ENCODE measurements at places on chromosomes 1 and 21.
A peak's percentile ranks its signal among the peaks of the same experiment; 100 is the strongest.

DNA sequence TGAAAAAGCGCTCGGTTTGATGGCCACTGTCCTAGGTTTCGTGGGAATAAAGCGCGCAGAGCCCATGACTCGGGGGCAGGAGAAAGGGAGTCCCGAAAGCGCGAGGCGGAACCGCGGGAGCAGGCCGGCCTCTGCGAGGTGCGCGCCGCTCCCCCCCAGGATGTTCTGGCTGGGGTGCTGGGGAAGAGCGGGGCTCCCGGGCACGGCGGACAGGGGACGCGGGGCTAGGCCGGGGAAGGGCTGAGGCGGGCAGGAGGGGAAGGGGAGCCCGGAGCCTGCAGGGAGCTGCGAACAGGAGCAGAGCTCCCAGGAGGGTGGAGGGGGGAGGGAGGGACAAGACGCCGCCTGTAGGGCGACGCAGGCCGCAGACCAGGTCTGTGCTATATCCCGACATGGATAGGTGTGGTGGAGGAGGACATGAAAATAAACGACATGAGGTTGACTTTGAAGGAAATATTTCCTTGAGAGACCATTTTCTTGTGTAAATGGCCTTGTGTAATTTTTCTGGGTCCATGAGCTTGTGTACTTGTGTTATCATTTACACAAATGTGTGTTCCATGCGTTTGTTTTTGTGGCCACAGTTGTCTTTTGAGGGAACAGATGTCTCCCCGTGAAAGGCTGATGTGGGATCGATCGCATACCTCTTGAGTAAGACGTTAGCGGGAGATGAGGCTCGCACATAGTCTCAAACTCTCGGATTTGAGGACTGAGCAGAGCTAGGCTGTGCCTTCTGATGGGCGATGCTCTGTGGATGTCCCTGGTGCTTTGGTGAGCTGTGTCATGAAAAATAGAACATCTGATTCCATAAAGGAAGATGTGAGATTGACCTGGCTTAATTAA is 1.3 kb downstream of the PCNT start:
- DNase-seq: peak; percentile 55

DNA sequence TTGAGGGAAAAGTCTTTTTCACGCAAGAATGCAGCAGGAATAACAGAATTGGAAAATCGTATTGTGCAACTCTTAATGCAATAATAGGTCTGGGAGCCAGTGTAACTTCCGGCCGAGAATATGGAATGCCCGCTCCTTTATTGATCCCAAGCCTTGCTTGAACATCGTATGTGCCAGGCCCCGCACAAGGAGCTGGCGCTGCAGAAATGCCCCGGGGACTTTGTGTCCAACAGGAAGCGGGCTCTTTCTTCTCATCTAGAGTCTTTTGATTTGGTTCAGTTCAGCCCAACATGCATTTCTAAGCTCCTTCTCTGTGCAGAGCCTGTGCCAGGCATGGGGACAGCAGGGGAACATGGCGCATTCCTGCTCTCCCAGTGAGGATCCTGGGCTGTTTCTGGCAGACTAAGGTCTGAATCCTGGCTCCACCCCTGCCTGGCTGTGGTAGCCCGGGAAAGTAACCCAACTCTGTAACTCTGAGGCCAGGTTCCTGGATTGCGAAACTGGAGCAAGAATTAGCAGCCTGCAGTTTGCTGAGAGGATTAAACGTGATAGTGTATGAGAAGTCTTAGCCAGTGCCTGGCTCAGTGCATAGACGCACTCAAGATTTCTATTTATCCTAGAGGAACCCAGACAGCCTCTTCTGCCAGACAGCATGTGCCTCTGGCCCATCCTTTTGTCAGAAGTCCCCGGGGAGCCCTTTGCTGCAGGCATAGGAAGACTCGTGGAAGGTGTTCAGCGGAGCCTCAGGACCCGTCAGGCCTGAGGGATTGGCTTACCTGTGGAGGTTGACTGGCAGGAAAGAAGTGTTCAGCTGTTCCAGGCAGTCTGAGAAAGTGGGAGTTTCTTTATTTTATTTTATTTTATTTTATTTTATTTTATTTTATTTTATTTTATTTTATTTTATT is 987 bp upstream of the CDCP2 start:
- DNase-seq: peak; percentile 30

DNA sequence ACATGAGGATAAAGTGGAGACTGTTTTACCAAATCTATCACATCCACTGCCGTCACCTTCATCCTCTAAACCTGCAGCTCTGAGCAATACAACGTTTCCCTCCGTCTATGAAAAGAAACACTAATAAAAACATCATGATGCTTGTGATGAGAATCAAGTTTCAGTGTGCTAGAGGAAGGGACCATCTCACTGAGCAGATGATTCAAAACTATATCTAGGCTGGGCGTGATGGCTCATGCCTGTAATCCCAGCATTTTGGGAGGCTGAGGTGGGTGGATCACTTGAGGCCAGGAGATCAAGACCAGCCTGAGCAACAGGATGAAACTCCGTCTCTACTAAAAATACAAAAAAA is 14.7 kb upstream of the MYOM3 start:
- DNase-seq: no peak

- peak; percentile 40 for DNase-seq
Measured at GRCh38 chr1:224212618-224213061, 29.6 kb downstream of the DEGS1 start.

DNA sequence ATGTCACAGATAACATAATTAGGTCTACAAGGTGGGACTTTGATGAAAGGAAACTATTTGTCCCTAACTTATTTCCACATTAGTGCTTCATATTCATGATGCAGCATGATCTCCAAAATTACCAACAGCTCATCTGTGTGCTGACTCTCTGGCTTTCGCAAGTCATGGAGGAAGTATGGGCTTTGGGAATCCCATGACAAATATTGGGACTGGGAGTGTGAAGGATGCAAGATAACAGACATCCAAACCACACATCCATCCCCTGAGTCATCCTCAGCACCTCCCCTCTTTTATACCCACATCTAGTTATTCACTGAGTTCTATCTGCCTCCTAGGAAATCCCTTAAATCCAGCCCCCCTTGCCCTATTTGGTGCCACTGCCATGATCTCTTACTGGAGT is 102.8 kb upstream of the COL24A1 start:
- no peak for DNase-seq

DNA sequence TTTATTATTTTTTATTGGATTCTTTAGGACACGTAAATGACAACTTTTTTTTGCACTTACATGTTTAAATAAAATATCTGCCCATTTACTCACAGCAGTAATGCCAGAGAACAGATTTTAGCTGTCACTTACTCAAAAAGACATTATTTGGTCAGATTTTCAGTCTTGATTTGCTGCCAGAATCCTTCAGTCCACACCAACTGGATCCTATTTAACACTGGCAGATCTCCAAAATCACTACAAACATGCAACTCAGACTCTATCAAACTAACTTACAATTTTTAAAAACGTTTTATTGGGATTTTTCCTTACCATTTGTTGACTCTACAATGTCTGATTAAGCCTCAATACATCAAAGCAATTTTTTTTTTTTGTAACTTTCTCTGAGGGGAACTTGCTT is 11.1 kb downstream of the ATP6V1G3 start:
- no peak for DNase-seq

DNA sequence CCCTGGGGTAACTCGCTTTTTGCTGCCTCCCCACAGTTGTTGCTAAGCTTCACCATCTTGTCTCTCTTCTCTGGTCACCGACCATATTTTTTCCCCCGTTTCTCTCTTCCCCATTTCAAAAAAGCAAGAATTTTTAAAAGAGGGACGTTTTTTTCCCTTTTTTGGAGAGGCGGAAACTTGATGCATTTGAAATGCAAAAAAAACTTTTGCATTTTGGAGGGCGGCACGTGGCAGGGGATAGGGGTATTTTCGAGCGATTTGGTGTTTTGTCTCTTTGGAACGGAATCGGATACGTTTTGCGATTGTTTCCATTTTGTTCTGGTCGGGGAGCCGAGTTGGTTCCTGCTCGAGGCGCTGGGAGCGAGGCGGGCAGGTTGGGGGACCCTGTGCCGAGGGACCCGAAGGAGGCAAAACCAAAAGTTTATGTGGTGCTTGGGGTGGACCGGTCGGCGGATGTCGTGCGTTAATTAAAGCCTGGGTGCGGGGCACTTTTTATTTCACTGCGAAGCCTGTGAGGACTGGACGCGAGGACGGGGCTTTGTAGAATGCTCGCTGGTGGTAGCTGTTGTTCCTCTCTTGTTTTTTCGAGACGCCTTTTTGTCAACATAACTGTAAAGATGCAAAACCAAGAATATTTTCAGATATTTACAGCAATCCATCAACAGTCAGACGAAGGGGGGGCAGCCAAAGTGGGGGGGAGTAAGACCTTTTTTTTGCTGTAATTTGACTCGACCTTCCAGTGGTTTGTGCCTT is 884 bp downstream of the H3-3A start:
- DNase-seq: peak; percentile 44

DNA sequence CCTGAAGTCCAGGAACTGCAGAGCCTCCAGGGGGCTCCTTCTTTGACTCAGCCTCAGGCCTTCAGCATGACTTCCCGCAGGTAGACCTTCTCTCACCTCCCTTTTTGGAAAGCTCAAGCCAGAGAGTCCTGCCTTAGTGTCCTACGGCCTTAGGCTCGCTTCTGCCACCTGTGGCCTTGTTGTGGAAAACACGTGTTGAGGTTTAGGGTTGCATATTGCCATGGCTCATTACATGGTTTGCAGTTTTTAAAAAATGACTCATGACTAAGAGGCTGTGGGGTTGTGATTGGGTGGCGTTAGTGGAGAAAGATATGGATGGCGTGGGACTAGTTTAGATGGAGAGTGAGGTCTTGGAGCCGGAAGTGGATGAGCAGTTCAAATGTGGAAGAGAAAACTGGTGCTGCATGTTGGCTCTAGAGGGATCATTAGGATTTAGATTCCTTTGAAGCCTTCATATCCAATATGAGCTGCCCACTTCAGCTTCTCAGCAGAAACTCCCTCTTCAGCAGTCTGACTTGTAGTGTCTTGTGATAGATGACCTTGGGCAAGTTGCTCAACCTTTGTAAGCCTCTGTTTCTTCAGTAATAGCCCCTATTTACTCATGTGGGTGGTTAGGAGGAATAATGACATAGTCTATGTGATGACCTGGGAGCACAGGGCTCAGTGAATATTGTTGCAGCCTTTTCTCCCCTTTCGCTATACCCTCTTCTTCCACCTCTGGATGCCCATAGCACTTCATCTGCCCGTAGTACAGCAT is 6.5 kb upstream of the FGGY start:
- DNase-seq: peak; percentile 83

- DNase-seq: peak; percentile 83
Measured at GRCh38 chr1:223731133-223731770, 18.9 kb downstream of the CAPN2 start.

GRCh38 chr1:192284927-192285326 is 31.9 kb upstream of the RGS21 start:
- no peak for DNase-seq

- DNase-seq: peak; percentile 53
Measured at GRCh38 chr1:19644681-19645410, 735 bp downstream of the NBL1 start.

- no peak for DNase-seq
Measured at GRCh38 chr21:26652854-26653253, 79.8 kb upstream of the CYYR1 start.
